T-helper 2 cell treated with Interferon-gamma antibody and Interleukin-4, amounts not matched to agents 100 ng/mL and 5 ng/mL, for 36 hours (primary cell): ENCODE measurements at places on chromosomes 13 and 19. TPM values are rescaled to one million over a fixed set of nuclear protein-coding genes. Genes with fewer than 3 reads are reported as not detected.

The FREM2 gene
- 0.02 TPM in 2 replicates for total RNA-seq

The PSG1 gene
- total RNA-seq = not detected in 2 replicates

The LRRC4B gene
- total RNA-seq = not detected in 2 replicates

The SGTA gene
- total RNA-seq = 48.1 and 50.1 TPM in 2 replicates

The HDGFL2 gene
- 58.8 and 63.3 TPM in 2 replicates for total RNA-seq

The SLC8A2 gene
- total RNA-seq = 0.07 and 0.39 TPM in 2 replicates

The B3GNT8 gene
- 2.4 and 2.8 TPM in 2 replicates for total RNA-seq

The GIPC3 gene
- total RNA-seq = 0.41 and 0.48 TPM in 2 replicates

The PPM1N gene
- 1.3 and 1.5 TPM in 2 replicates for total RNA-seq

The ZNF439 gene
- total RNA-seq = 6.3 and 6.4 TPM in 2 replicates

The C13orf42 gene
- total RNA-seq = not detected in 2 replicates

The S1PR4 gene
- 230 and 236 TPM in 2 replicates for total RNA-seq

The ZNF865 gene
- 12.3 and 13.2 TPM in 2 replicates for total RNA-seq

The KANK3 gene
- 1.5 and 2.2 TPM in 2 replicates for total RNA-seq
